ENCODE measurements at places on chromosomes 4 and X.

DNA sequence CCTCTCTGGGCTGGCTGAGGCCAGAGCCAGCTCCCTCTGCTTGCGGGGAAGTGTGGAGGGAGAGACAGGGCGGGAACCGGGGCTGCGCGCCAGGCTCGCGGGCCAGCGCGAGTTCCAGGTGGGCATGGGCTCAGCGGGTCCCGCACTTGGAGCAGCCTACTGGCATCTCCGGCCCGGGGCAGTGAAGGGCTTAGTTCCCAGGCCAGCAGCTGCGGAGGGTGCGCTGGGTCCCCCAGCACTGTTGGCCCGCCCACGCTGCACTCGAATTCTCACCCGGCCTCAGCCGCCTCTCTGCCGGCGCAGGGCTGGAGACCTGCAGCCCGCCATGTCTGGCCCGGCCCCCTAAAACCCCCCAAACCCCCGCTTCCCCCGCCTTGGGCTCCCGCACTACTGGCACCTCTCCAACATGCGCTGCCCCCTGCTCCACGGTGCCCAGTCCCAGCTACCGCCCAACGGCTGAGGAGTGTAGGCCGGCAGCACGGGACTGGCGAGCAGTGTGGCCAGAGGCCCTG lies 33.8 kb upstream of the FAT4 start:
- no peak for DNase-seq

GRCh38 chrX:10904220-10904619 lies 206.9 kb upstream of the HCCS start:
- no peak for DNase-seq

GRCh38 chr4:57168982-57169381 lies 58.8 kb upstream of the IGFBP7 start:
- DNase-seq, result no peak

DNA sequence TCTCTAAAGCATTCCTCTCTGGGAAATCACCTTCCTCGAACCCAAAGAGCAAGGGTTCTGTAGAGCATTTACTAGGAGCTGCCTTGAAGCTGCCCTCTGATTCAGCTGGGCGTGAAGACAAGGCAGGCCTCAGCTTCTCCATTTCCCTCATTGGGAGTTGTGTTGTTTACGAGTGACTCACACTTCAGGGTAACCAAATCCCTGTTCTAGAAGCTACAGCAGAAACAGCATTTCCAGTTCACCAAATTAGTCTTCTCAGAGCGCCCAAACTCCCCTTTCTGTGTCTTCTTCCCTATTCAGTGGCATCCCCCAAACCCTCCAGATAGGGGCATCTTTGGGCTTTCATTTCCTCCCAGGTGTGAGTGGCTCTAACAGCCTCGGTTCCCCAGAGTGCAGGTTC lies 863 bp upstream of the XPNPEP2 start:
- DNase-seq, result no peak

DNA sequence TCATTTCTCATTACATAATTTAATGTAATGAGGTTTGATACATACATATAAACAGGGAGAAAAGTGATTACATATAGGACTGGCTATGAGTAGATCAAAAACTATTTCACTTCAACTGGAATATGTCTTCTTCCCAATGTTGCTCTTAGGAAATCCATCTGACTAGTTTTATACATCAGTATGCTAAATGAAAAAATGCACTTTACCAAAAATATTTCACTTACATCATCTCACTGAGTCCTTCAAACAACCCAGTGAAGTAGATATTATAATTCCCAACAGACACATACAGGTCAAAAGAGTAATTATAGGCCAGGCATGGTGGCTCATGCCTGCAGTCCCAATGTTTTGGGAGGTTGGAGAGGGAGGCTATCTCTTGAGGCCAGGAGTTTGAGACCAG lies 215.9 kb downstream of the MID1 start:
- no peak for DNase-seq

GRCh38 chrX:14032406-14032805 lies 2.7 kb upstream of the GEMIN8 start:
- DNase-seq, result peak; percentile 62

GRCh38 chr4:24794051-24794450 lies 1.3 kb upstream of the SOD3 start:
- no peak for DNase-seq

DNA sequence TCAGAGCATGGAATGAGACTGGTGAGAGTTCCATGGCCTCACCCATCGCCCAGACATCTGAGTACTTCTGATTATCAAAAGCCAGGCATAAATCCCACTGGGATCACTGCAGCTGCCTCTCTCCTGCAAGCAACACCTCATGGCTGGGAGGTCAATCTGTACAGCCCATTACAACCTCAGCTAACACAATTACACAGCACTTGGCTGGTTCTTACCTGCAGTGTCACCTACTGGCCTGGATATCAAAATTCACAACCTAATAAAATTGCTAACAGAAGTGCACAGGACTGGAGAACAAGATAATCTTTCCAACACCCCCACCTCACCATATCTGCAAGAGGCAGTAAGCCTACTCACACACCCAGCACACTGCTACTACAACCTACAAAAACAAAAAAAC lies 341.7 kb upstream of the NDST3 start:
- no peak for DNase-seq

DNA sequence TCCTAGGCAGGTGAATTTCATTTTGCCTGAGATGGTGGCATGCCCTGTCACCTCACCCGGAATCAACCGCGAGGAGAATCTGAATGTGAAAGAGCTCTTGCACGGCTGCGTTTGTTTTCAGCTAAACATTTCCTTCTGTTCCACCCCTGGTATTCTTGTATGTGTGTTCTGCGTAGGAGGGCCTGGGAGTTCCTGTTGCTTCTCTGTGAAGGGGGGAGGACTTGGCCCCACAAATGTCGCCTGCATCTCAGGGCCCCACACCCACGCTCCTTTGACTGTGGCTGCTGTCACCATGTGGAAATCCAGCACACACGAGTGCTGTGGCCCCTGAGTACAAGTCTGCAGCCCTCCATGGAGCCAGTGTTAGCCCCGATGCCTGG lies 45.8 kb upstream of the CLCN4 start:
- no peak for DNase-seq

DNA sequence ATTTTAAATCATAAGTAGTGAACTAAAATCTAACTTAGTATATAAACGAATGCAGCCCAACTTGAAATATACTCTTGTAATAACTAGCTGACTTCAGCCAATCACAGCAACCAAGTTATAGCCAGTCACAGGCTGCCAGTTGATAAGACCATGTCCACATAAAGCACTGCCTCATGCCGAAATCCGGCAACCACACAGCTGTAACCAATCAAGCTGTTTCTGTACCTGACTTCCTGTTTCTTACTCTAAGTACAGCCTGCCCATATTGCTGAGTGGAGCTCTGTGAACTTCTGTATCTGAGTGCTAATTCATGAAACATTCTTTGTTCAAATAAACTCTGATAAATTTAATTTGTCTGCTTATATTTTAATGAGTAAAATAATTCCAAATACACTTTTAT lies 805.3 kb upstream of the EPHA5 start:
- DNase-seq, result no peak

DNA sequence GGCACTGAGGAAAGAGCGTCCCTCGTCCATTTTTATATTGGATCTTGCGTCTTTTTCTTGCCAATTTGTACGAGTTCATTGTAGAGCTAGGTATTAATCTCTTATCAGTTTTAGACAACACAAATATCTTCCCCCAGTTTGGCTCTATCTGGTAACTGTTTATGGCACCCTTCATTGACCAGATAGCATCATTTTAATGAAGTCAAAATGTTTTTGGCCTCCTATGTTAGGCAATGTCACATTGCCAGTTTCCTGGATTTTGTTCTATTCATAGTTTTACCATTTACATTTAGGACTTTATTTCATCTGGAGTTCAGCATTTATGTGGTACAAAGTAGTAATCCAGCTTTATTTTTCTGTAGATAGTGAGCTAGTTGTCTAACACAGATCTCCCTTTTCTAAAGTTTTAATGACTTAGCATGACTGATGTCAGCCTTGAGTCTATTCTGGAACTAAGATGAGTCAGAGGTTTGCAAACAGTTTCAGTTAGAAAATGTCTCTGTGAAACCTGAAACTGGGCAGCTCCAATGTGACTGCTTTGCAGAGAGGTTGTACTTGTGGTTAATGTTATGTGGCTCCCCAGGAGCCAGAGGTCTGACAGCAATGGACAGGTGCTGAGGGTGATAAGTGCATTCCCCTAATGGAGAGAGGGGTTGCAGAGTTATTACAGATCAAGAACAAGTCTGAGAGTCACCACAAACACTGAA lies 5.3 kb upstream of the STBD1 start:
- DNase-seq, result peak; percentile 7

DNA sequence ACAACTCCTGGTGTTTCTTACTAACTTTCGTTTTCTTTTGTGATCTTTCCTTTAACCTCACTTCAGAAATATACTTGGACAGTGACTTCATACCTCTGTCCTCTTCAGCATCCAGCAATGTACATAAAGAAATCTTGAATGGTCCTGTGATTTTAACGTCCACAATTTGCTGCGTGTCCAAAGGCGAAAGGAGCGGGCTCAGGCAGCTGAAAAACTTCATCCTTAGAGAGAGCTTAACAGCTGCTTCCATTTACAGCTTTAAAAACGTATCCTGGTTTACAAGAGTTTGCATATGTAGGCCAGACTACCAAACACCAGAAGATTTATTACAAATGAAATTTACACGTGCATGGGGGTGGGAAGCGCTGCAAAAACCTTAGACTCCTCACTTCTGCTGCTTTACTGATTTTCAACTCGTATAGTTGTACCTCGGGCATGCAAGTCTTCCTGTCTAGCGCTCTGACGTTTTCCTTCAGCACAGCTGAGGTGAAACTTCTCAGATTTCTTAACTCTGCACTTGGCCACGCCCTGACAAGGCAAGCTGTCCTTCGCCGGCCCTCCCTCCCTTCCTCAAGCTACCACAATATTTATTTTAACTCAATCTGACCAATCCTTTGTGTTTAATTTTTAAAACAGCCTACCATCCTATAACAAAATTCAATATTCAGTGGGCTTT lies 406.4 kb downstream of the FAM47A start:
- DNase-seq, result no peak

- DNase-seq, result no peak
Observed at GRCh38 chr4:7945709-7946380, 6.2 kb upstream of the AFAP1 start.

GRCh38 chr4:65482410-65482809 lies 187.9 kb downstream of the EPHA5 start:
- DNase-seq, result no peak

DNA sequence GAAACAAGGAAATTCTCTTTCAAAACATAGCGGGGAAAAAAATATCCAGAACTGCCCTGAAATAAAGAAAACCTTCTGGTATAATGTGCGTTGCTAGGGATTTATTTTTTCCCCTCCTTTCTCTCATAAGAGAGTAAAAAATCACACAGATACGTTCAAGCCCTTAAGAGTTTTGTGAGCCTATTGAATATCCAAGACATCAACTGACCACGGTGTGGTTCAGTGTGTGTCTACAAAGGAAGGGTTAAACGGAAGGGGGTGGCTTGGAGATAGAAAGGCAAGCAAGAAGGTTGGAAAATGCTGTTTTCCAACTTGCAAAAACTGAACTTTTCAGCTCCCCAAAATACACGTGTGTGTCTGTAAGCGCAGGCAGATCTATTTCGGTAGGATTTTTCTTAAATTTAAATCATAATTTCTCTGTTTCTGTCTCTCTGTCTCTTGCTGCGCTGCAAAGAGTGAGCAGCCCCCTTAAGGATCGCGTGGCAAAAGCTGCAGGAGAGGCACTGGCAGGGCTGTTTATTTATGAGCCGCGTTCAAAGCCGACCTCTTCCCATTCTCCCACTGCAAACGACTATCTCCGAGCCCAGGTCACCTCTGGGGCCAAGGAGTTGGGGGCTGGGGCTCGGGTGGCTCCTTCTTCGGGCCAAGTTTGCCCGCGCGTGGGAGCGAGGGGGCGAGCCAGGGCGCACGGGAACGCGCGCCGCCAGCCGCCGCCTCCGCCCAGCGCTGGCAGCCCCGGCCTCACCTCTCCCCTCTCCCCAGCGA lies 492 bp upstream of the SLIT2 start:
- DNase-seq, result no peak

DNA sequence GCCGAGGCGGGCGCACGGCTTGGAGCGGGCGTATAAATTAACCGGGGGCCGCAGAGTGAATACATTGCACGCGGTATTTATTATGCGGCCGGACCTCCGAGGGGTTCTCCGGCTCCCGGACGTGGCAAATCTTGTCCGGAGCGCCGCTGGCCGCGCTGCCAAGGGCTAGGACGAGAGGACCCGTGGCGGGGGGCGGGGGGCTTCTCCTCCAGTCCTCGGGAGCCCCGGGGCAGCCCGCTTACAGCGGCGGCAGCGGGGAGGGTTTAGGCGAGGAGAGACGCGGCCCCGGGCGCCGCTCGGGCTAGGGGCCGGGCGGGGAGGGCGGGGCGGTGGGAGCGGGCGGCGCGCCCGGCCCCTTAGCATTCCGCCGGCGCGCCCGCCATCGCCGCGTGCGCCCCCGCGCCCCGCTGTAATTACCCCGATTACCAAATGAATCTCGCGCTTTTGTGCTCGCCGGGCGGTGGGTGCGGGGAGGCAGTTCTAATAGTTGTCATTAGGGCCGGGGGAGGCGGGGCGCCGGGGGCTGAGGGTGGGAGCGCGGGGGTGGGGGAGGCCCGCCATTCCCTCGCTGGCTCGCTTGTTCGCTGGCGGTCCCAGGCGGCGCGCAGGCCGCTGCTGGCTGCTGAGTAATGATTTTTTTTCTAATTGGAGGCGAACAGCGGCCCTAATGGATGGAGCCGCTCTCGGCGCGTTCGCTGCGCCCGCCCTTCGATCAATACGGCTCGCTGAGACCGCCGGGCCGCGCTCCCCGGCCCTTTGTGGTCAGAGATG lies 276.6 kb downstream of the BCOR start:
- DNase-seq, result no peak

DNA sequence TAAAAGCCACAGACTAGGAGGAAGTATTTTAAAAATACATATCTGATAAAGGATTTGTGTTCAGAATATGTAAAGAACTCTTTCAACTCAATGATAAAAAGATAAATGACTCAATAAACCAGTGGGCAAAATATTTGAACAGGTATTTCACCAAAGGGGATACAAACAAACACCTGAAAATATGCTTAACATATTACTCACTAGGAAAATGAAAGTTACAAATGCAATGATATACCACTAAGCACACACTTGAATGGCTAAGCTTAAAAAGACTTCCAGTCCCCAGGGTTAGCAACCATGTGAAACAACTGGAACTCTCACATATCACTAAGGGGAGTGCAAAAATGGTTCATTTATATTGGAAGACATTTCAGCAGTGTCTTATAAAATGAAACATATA lies 131.6 kb downstream of the SLIT2 start:
- DNase-seq, result no peak

DNA sequence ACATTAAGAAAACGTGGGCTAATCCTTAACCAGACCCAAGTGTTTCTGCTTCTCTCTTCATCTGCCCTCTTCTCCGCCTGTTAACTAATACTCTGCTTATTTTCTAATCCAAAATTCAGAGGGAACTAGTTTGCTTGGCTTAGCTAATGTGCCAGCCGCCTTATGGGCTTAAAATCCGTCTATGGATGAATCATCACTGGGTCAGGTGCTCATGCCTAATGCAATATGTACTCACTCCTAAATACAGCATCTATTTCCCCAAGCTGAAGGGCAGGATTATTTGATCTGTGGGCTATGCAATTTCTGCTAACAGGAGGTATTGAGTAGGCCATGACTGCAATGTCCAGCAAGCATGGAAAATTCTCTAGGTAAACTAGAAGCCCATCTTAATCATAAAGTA lies 12.4 kb downstream of the DYNLT3 start:
- no peak for DNase-seq

- DNase-seq, result no peak
Observed at GRCh38 chr4:175927121-175927520, 115.1 kb upstream of the GPM6A start.

GRCh38 chr4:40547789-40548132 lies 81.9 kb downstream of the RBM47 start:
- DNase-seq, result no peak

GRCh38 chr4:41146716-41147506 lies 67.4 kb downstream of the APBB2 start:
- no peak for DNase-seq
